ENCODE measurements at places on chromosomes 3 and 15.

DNA sequence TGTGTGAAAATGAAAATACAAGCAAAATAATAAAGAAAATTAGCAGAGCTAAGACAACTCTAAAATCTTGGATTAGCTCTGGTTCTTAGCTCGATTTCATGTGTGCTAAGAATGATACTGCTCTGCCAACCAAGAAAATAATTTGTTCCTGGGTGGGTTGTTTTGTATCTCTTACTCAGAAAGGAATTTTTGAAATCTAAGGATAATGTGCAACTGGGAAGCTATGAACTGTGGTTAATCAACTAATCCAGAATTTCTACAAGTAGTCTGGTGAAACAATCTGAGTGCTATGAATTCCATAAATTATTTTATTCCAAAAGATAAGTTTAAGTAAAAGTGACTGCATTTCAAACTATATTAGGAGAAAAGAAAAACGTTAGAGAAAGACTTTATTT is 92.0 kb downstream of the TFDP2 start:
- no peak for DNase-seq

DNA sequence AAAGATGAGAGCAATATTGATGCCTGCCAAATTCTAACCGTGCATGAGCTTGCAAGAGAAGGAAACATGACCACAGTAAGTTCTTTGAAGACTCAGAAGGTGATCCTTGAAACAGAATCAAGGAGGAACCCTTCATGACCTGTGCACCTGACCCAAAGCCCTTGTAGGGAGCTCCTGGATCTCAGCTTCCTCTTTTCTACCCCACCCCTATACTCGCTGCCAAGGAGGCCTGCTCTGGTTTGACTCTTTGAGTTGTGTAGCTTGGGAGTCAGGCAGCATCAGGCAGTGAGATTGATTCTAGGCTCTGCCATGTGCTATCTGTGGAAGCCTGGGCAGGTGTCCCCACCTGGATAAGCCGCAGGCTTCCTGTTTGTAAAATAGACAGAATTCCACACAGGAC is 10.6 kb downstream of the TTC21A start:
- DNase-seq = no peak

DNA sequence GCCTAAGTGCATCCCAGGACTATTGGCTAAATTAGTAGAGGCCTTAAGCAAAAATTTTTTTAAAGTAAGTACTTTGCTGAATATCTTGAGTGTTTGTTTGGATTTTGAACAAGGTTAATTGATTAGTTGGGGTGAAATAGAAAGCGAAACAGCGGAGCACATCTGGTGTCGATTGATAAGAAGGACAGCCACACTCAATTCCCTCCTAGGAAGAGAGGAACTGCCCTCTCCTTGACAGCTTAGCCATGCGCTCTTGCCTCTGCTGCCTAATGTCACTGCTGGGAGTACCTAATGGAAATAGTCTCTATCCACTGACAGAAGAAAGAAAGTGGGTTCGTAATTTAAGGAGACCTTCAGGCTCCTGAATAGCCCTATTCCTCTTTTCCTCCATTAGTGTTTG is 943.6 kb downstream of the DIPK2A start:
- DNase-seq = no peak

- DNase-seq = no peak
These were observed 72.7 kb downstream of the FBN1 start for GRCh38 chr15:48572823-48573222.

DNA sequence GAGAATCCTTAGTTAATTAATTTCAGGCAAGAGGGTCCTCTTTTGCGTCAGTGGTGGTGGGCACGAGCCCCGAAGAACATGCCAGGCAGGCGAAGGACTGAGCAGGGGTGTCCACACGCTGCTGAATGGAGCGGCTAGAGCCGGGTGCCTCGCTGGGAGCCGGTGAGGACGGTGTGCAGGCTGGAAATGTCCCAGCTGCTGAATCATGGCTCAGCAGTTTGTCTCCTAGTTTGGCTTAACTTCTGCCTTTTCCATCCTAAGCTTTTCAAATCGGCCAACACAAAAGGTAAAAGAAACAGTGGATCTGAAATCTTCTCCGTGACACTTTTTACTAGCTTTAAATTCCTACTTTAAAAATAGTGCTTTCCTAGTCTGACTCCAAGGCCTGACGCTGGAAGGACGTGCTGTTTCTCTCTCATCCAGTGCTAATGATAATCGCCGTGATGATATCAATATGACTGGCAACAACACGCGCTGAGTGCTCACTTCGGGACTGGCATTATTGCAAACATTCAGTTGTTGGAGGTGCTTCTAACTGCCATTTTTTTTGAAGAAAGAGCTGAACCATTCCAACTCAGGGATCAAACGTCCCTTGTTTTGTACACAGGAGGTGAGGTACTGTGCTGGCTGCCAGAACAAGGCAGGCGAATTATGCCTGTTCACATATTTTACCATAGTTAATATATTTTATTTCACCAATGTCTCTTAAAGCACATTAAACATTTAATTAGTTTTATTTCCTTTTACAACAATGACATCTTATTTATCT is 19.8 kb downstream of the PCSK6 start:
- no peak for DNase-seq

DNA sequence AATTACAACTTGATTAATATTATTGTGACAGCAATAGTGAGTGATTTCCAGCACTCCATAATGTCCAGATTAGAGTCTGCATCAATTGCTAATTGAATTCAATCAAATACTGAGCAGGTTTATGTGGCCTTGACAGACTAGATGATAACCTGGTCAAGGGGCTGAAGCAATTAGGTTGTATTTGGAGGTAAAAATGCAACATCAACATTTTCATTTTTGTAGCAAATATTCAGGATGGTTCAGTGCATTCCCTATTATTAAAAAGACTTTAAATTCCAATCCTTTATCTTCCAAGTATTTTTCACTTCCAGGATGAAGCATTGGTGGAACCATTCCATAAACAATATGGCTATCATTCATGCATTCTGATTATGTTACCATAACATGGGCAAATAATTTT is 120.4 kb downstream of the PLOD2 start:
- DNase-seq = no peak

DNA sequence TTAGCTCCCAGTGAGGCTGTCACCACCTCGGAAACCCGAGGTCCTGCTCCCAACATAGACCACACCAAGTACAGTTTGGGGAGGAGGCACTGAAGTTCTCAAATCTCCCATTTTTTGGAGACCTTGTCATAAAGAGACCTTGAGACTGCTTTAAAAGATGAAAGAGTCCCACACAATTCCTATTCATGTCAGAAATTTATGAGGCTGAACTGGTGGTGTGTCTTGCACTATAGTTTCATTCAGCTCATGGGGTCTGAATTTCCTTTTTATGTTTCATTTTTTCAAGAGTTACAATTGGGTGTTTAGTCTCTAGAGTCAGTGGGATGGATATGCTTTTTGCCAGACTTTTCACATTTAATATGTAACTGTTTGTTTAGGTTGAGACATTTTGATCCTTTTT is 318.1 kb upstream of the LRRFIP2 start:
- DNase-seq = no peak

DNA sequence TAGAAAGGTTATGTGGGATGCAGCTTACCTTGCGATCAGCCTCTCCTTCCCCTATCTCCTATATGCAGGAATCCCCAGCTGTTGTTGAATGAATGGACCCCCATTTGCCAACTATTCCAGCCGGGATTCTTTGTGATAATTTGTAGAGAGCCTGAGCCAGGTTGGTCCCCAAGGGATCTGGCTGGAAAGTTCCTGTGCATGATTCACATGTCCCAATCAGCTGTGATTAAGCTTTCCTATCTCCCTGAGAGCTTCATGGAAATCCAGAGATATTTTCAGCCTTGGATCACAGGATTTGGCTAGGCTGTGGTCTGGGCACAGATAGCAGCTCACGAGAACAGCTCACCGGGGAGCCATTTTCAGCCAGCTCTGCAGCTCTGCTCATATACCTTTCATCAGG is 76.7 kb downstream of the ARNT2 start:
- DNase-seq = no peak

- DNase-seq = no peak
These were observed 3.3 kb upstream of the TIPIN start for GRCh38 chr15:66359740-66360139.

DNA sequence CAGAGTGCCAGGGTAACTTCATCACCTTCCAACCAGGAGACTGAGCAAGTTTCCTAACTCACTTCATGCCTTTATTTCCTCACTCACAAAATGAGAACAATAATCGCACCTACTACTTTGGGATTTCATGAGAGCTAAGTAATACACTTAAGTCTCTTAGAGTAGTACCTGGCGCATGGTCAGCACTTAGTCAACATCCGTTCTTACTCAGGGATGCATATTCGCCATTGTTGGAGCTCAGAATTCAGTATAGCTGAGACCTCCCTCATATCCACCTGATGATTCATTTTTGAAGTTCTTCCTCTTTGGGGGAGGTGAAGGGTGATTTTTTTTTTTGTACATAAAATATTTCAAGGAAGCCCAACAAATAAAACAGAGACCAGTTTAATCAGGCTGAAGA is 188.2 kb downstream of the AGBL1 start:
- DNase-seq = no peak

GRCh38 chr15:92159906-92160841 is 233.5 kb upstream of the ST8SIA2 start:
- DNase-seq = no peak

GRCh38 chr15:66560856-66561525 is 4.8 kb downstream of the LCTL start:
- no peak for DNase-seq

DNA sequence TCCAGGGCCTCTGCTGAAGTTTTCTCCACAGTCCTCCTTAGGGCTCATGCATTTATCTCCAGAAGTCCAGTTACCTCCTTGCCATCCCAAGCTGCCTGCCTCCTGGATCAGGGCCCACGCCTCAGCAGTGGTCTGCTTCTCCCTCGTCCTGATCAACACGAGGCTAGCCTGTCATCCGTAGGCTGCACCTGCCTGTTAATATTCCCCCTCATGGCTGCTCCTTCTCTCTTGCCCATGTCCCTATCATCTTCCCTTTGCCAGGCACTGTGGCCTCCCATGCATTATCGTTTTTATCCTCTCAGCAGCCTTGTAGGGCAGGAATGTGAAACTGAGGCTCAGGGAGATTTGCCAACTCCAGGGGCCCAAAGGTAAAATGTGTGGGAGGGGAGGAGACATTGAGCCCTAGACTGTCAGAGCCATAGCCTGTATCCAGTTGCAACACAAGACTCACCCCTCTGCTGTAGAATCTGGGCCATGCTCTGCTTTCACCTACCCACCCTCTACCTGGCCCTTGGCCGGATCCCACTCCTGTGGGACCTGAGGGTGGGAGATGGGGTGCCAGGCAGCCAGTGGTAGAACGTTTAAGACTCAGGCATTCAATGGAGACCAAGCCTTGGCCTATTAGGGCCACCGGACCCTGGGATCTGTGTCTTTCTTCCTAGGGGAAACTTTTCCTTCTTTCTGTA is 4.6 kb downstream of the GRM2 start:
- no peak for DNase-seq

DNA sequence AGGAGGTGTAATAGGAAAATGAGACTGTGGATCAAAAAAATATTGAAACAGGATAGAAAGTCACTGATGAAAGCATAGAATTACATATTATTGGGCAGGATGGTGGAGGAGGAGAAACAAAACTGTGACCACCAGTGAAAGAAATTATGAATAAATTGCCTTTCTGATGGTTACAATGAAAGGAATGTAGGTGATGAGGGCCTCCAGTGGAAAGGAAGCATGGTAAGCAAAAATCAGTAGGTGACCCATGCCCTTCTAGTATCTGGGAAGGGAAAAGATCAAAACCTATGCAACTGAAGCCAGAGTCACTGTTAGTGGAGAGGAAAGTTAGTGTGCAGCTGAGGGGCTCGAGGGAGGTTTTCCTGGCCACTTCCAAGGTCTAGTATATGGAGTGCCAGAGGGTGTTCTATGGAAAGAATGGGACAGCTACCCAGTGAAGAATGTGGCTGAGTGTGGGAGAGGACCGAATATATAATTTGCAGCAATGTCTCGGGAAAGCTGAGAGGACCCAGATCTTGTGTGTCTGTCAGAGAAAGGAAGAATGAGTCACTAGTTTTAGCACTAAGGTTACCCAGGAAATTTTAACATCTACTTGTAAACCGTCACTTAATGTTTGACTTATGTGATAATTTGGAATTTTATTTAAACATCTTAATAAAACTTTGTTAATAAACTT is 146.2 kb downstream of the NFKBIZ start:
- no peak for DNase-seq

DNA sequence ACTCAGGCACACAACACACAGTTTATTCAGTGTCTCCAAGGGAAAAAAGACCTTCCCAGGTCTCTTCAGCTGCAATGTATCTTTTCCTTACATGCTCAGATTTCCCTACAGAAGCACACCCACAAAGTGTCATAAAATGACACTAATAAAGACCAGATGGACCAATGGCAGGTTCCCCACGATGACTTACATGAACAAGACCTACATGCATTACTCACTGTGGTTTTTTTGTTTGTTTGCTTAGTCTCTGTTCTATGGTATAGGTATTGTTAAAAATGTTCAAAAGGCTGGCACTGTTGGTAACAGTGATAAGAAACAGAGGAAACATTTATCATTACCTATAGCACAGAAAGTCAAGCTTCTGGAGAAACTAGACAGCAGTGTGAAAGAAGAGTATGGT is 318.2 kb upstream of the TMCO5A start:
- no peak for DNase-seq

DNA sequence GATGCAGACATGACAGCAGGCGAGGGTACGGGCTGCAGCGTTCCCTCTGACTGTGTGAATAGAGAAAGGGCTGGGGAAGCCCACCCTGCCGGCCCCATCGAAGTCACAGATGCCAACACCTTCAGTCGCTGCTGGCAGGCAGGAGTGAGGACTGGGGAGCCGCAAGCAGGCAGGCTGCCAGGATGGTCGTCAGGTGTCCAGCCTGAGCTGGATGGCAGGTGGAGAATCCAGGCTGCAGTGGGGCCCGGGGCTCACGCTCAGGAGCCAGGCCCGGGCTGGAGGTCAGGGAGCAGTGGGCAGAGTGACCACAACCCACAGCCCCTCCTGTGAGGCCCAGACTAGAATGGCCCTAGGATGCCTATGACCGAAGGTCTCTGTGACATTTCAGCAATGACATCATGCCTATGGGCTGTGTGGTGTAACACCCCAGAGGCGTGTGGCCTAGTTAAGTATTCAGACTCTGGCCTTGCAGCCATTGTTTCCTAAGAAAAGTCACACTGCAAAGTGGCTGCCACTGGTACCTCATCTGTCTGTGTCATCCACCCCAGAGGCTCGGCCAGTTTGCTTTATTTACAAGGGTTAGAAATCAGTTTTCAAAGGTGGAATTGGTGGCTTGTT is 15.7 kb downstream of the PRR23E start:
- no peak for DNase-seq

GRCh38 chr3:122803977-122804376 is 9.1 kb downstream of the SLC49A4 start:
- no peak for DNase-seq

- no peak for DNase-seq
These were observed 522.2 kb downstream of the EDEM1 start for GRCh38 chr3:5709714-5710113.
